ENCODE measurements at places on chromosomes 7 and 10. TPM values are rescaled to one million over a fixed set of nuclear protein-coding genes. Genes with fewer than 3 reads are reported as not detected.

DNA sequence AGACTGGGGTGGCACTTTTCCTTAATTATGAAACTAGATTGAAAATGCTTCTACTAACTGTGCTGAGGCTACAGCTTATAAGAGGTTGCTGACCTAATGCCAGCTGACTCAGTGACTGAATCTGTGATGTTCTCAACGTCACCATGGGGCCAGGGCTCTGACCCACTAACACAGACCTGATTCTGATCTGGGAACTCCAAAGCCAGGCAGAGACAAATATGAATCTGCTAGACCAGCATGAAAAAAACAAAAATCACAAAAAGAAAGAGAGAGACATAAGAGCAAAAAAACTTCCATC, 16.1 kb downstream of the USP6NL start:
- peaks cover 11% of the 10 kb centered on the region for H3K27me3 ChIP-seq
- DNase-seq: no peak
- no peaks in the 10 kb centered on the region for H3K36me3 ChIP-seq
- H3K4me3 ChIP-seq: no peak overlapping the region
- no peak overlapping the region for H3K27ac ChIP-seq
- H3K4me1 ChIP-seq: no peaks in the 10 kb centered on the region

DNA sequence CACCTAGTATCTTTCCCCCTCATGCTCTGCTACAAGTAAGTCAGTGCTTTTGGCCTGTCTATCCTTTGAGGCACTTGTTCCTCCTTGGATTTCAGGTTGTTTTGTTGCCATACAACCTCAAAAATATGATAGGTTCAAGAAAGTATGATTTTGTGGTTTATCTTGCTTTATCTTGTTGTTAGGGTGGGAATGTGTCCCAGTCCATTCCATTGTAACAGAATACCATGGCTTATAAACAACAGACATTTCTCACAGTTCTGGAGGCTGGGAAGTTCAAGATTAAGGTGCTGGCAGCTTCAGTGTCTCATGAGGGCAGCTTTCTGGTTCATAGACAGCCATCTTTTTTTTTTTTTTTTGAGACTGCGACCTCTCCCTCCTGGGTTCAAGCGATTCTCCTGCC, 72.1 kb downstream of the TMEM270 start:
- peaks cover 10% of the 10 kb centered on the region for H3K27me3 ChIP-seq
- no peak for DNase-seq
- no peak overlapping the region for H3K27ac ChIP-seq
- H3K4me3 ChIP-seq: no peak overlapping the region

CPXM2 gene
- not detected for total RNA-seq

DKK1 gene
- not detected for total RNA-seq

GRCh38 chr10:13938950-13939349, 352.2 kb downstream of the PRPF18 start:
- H3K36me3 ChIP-seq: no peaks in the 10 kb centered on the region
- no peak overlapping the region for H3K27ac ChIP-seq
- no peak overlapping the region for H3K4me3 ChIP-seq
- peaks cover 1% of the 10 kb centered on the region for H3K27me3 ChIP-seq
- no peaks in the 10 kb centered on the region for H3K4me1 ChIP-seq

DNA sequence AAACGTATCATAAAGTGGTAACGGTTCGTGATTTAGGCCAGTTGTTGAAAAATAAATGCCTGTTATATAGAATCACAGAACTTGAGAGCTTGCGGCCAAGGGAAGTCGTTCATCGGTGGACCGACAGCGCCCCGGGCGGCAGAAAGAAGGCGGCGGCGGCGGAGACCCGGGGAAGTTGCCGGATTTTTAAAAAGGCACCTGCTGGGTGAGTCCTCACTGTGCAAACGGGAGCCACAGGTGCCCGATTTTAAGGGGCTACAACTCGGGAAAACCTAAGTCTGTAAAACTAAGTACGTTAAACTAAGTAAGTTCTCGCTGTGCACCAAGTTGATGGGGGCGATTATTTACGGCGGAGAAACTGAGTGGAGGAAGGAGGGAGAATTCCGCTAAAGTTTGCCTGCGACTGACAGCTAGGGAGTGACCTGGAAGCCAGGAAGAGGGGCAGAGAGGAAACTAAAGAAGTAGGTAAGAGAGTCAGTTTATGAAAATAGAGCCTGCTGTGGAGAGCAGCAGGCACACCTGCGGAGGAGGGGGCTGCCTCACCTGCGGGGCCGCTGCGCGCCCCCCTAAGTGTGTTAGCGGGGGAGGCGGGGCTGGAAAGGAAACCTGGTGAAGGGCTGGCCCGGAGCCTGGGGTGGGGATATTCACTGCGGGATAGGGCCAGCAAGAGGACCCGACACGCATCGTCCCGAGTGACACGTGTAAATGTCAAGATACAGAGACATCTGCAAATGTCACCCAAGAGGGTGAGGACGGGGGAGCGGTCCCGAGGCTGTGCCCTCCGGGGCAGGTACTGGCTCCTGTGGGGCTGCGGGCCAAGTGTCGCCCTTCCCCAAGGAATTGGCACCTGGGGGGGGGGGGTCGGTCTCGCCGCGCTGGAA, 996 bp downstream of the ADAM12 start:
- peaks cover 5% of the 10 kb centered on the region for H3K36me3 ChIP-seq
- H3K4me1 ChIP-seq: peaks cover 5% of the 10 kb centered on the region
- H3K27ac ChIP-seq: peak overlapping the region; percentile 60
- no peak overlapping the region for H3K4me3 ChIP-seq
- peaks cover 31% of the 10 kb centered on the region for H3K27me3 ChIP-seq
- DNase-seq: peak; percentile 37

DNA sequence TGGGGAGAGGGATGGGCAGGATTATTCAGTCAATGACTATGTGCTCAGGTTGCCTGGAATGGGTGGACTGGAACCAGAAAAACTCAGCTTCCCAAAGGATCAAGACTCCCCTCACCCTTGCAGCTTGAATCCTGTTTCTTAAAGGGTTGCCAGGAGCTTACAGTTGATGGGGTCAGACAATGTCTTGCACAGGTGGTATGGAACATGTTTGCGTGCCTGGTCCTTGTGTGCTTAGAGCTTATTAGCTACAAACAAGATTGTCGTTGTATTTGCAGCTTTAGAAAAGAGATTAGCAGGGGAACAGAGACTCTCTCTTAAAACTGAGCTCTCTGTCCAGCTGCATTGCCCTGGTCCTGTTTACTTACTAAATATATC, 56.9 kb downstream of the PRR15 start:
- no peak overlapping the region for H3K27ac ChIP-seq
- no peak overlapping the region for H3K4me3 ChIP-seq
- no peaks in the 10 kb centered on the region for H3K4me1 ChIP-seq
- DNase-seq: no peak
- peaks cover 20% of the 10 kb centered on the region for H3K27me3 ChIP-seq
- H3K36me3 ChIP-seq: no peaks in the 10 kb centered on the region

GRCh38 chr7:131302876-131303707, 24.6 kb upstream of the MKLN1 start:
- H3K27ac ChIP-seq: no peak overlapping the region
- H3K4me3 ChIP-seq: no peak overlapping the region
- peaks cover 7% of the 10 kb centered on the region for H3K27me3 ChIP-seq
- peaks cover 8% of the 10 kb centered on the region for H3K36me3 ChIP-seq

UCN3 gene
- total RNA-seq: not detected

GRCh38 chr7:139721417-139721816, 56.4 kb downstream of the HIPK2 start:
- peaks cover 4% of the 10 kb centered on the region for H3K36me3 ChIP-seq
- DNase-seq: no peak
- peaks cover 9% of the 10 kb centered on the region for H3K4me1 ChIP-seq
- H3K27me3 ChIP-seq: no peaks in the 10 kb centered on the region
- no peak overlapping the region for H3K4me3 ChIP-seq
- H3K27ac ChIP-seq: no peak overlapping the region

FAM25C gene
- total RNA-seq: not detected

MEOX2 gene
- total RNA-seq: not detected

- no peak overlapping the region for H3K4me3 ChIP-seq
- H3K36me3 ChIP-seq: no peaks in the 10 kb centered on the region
- H3K4me1 ChIP-seq: no peaks in the 10 kb centered on the region
- peaks cover 12% of the 10 kb centered on the region for H3K27me3 ChIP-seq
Measured at GRCh38 chr10:46040004-46040403, 6.1 kb downstream of the MSMB start.

DNA sequence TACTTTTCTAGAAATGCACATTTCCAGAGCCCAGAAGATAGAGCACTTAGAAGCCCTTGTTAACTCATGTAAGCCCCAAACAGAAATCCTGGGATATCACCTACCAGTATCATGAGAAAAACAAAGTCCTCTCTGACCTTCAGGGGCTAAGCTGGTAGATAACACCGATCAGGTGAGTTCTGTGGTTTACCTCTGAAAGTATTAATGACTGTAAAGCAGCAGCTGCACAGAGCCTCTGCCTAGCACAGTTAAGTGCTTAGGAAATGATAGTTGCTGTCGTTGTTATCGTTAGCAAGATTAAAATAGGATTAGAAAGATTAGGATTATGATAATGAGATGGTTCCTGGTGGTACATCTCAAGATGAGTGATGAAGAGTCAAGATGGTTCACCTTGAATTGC, 64.9 kb downstream of the PLXNA4 start:
- peak overlapping the region; percentile 54 for H3K27ac ChIP-seq
- no peak for DNase-seq
- H3K4me3 ChIP-seq: no peak overlapping the region
- peaks cover 55% of the 10 kb centered on the region for H3K36me3 ChIP-seq
- H3K27me3 ChIP-seq: no peaks in the 10 kb centered on the region
- peaks cover 47% of the 10 kb centered on the region for H3K4me1 ChIP-seq

FAM20C gene
- 0.74 TPM for total RNA-seq

GRCh38 chr10:28253169-28253785, 49.6 kb downstream of the MPP7 start:
- peaks cover 5% of the 10 kb centered on the region for H3K4me1 ChIP-seq
- no peaks in the 10 kb centered on the region for H3K27me3 ChIP-seq
- no peak for DNase-seq
- H3K27ac ChIP-seq: no peak overlapping the region

DNA sequence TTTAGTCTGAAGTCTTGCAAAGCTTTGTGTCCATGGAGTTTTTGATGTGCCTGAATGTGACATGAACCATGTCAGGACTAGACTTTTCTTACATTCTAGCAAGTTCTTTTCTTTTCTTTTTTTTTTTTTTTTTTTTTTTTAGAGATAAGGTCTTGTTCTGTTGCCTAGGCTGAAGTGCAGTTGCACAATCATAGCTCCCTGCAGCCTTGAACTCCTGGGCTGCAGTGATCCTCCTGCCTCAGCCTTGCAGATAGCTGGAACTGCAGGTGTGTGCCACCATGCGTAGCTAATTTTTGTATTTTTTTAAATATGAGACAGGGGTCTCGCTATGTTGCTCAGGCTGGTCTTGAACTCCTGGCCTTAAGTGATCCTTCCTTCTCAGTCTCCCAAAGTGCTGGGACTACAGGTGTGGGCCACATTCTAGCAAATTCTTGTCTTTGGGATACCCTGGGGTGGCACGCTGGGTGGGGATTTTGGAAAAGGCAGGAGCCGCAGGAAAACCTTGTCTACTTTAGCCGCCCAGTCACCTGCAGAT, 152.8 kb downstream of the SVIL start:
- no peaks in the 10 kb centered on the region for H3K27me3 ChIP-seq
- peaks cover 60% of the 10 kb centered on the region for H3K4me1 ChIP-seq
- no peak overlapping the region for H3K4me3 ChIP-seq
- H3K36me3 ChIP-seq: peaks cover 28% of the 10 kb centered on the region
- DNase-seq: no peak
- peak overlapping the region; percentile 84 for H3K27ac ChIP-seq

- H3K27me3 ChIP-seq: no peaks in the 10 kb centered on the region
- no peak overlapping the region for H3K27ac ChIP-seq
- H3K36me3 ChIP-seq: peaks cover 4% of the 10 kb centered on the region
- DNase-seq: peak; percentile 66
Measured at GRCh38 chr7:901388-902154, 25.2 kb downstream of the GET4 start.

SOSTDC1 gene
- total RNA-seq: not detected

SCIN gene
- not detected for total RNA-seq

GRCh38 chr10:129744134-129745111, 219.7 kb downstream of the EBF3 start:
- H3K36me3 ChIP-seq: peaks cover 3% of the 10 kb centered on the region
- H3K4me3 ChIP-seq: no peak overlapping the region
- H3K4me1 ChIP-seq: no peaks in the 10 kb centered on the region
- DNase-seq: peak; percentile 11
- H3K27ac ChIP-seq: no peak overlapping the region

- H3K4me3 ChIP-seq: no peak overlapping the region
- H3K4me1 ChIP-seq: no peaks in the 10 kb centered on the region
- no peaks in the 10 kb centered on the region for H3K27me3 ChIP-seq
- H3K36me3 ChIP-seq: no peaks in the 10 kb centered on the region
- no peak overlapping the region for H3K27ac ChIP-seq
- DNase-seq: no peak
Measured at GRCh38 chr10:47418321-47418720, 34.2 kb upstream of the ZNF488 start.

- H3K27ac ChIP-seq: no peak overlapping the region
- peaks cover 2% of the 10 kb centered on the region for H3K36me3 ChIP-seq
- no peak overlapping the region for H3K4me3 ChIP-seq
- DNase-seq: no peak
- H3K27me3 ChIP-seq: no peaks in the 10 kb centered on the region
Measured at GRCh38 chr7:137965942-137966640, 35.8 kb downstream of the CREB3L2 start.

- no peak overlapping the region for H3K4me3 ChIP-seq
- DNase-seq: no peak
- no peak overlapping the region for H3K27ac ChIP-seq
- H3K27me3 ChIP-seq: peaks cover under 1% of the 10 kb centered on the region
Measured at GRCh38 chr7:84104826-84105225, 89.8 kb downstream of the SEMA3A start.

EPHB6 gene
- total RNA-seq: 7.0 TPM
